ENCODE measurements at places on chromosomes 7 and 10. TPM values are rescaled to one million over a fixed set of nuclear protein-coding genes. Genes with fewer than 3 reads are reported as not detected.

Gene CPVL
- total RNA-seq = not detected

Gene GPR146
- total RNA-seq = 10.2 TPM

DNA sequence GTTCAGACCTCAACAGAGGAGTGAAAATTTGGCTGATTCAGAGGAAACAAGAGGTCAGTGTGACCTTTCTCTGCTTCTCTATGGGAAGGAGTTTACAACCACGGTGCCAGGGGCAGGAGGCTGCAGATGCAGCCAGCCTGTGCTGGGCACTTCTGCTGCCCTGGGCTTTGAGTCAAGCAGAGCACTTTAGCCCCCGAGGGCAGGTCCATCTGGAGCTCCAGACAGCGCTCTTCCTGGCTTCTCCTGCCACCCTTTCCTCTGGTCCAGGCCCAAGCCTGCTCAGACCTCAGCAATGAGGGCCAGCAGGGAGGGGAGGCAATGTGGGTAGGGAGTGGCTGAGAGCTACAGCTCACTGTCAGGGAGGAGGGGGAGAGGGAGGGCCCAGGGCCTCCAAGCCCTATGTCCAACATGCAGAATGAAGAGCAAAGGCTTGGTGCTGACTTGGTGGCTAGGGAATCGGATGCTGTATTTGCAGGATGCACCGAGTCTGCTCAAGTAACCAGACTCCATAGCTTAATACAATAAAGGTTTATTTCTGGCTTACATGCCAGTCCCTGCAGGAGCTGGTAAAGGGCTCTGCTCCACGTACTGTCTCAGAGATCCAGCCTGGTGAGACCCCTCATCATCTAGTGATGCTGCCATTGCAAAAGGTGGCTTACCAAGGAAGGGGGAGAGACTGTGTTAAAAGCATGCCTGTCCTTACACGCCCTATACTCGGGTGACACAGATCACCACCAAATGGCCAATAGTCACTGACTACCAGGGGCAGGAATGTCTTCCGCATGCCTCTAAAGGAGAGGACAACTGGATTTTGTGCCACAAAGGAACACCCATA lies 481.6 kb downstream of the RPS24 start:
- H3K27ac ChIP-seq = no peak overlapping the region
- peak; percentile 52 for DNase-seq
- no peak overlapping the region for H3K4me3 ChIP-seq
- peaks cover 14% of the 10 kb centered on the region for H3K4me1 ChIP-seq

DNA sequence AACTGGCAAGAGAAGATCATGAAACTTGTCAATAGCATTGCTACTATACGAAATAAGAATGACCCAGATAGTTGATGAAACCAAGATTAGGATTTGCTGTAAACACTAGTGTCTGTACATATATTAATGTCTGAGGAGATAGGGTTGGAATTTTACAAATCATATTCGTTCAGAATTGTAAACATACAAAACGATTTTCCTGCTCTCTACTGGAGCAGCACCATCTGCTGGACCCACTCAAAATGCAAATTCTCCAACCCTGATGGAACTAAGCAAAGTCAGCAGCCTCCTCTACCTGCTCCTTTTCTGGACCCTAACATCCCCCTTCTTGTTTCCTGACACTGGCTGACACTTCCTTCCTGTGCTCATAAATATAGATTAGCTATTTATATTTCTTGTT lies 29.4 kb upstream of the SGMS1 start:
- no peaks in the 10 kb centered on the region for H3K36me3 ChIP-seq
- DNase-seq = peak; percentile 58
- H3K27me3 ChIP-seq = no peaks in the 10 kb centered on the region
- H3K4me3 ChIP-seq = no peak overlapping the region

GRCh38 chr10:45418849-45419675 lies 45.0 kb downstream of the ALOX5 start:
- no peaks in the 10 kb centered on the region for H3K36me3 ChIP-seq
- 0 out of 2 replicates have a peak, but pooled peaks cover 4% of the 10 kb centered on the region for H3K27me3 ChIP-seq
- H3K27ac ChIP-seq = no peak overlapping the region
- DNase-seq = peak; percentile 56
- H3K4me3 ChIP-seq = peak overlapping the region; percentile 79

DNA sequence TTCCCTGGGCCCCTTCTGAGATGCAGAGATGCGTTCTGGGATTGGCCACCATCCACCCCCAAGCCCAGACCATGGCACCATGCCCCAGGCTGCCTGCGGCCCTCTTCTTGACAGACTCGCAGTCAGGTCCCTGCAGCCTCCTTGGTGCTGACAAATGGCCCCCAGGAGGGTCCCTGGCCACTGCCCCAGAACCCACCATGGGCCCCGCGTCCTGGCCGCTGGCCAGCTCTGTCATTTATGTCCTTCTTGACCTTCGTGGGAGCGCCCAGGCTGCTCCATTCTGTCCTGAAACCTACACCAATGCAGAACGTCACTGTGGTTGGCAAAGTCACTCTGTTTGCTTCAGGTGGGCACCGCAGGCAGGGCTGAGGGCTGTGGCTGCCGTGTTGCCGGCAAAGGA lies 39.5 kb upstream of the SLC29A4 start:
- no peak overlapping the region for H3K4me3 ChIP-seq
- no peak overlapping the region for H3K27ac ChIP-seq
- H3K4me1 ChIP-seq = no peaks in the 10 kb centered on the region
- no peaks in the 10 kb centered on the region for H3K27me3 ChIP-seq
- no peak for DNase-seq

GRCh38 chr10:45809837-45810236 lies 37.5 kb downstream of the AGAP4 start:
- H3K27me3 ChIP-seq = no peaks in the 10 kb centered on the region
- H3K27ac ChIP-seq = no peak overlapping the region
- no peak overlapping the region for H3K4me3 ChIP-seq
- no peak for DNase-seq
- no peaks in the 10 kb centered on the region for H3K36me3 ChIP-seq

Gene DGKI
- 21.1 TPM for total RNA-seq

Data from GM23248 (cell line).